ENCODE measurements at places on chromosomes 16 and 17.
A peak's percentile ranks its signal among the peaks of the same experiment; 100 is the strongest.

GRCh38 chr17:17098551-17099179, 56.4 kb downstream of the MPRIP start:
- DNase-seq: peak; percentile 26

DNA sequence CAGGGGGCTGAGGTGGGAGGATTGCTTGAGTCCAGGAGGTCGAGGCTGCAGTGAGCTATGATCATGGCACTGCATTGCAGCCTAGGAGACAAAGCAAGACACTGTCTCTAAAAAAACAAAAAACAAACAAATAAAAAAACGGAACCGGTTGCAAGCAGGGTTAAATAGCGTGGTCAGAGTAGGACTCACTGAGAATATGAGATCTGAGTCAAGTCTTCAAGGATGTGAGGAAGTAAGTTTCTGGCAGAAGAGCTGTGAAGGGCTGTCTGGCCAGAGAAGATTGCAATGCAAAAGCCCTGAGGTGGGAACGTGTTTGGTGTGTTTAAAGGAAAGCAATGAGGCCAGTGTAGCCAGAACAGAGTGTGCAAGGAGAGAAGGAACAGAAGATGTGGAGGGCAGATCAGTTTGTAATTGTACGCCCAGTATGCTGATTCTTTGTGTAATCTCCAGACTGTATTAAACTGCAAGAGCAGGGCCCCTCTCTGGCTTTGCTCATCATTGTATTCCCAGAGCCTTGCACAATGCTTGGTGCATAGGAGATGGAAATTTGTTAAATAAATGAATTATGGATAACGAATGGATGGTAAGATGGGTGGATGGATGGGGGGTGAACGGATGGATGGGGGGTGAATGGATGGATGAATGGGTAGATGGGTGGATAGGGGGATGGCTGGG, 6.3 kb downstream of the G6PC1 start:
- no peak for DNase-seq

DNA sequence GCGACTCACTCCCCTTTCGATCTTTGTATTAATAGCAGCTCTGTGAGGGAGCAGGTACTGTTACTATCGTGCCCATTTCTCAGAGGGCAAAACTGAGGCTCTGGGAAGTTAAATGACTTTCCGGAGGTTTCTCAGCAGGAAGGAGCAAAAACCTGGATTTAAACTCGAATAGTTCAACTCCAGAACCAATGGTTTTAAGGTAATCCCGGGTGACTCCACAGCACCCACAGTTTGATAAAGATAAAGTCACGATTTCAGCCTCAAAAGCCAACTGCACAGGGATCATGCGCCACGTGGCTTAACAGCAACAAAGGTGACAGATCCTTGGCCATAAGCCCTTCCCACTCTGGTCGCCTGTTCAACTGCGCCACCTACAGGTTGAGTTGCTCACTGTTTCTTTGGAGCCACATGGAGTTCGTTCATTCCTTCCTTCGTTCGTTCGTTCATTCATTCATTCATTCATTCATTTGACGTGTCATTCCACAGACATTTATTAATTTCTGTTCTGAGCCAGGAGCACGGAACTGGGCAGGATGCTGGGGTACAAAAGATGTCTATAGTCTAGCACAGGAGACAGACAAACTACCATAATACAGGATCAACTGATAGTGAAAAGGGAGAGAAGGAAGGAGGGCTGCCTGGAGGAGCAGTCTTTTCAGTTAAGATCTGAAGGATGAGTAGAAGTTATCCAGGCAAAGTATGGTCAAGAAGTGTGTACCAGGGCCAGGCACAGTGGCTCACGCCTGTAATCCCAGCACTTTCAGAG, 134.8 kb downstream of the HS3ST2 start:
- peak; percentile 64 for DNase-seq

- peak; percentile 43 for DNase-seq
Observed at GRCh38 chr16:88405216-88406060, 22.7 kb downstream of the ZNF469 start.

- no peak for DNase-seq
Observed at GRCh38 chr17:247767-248166, 66.3 kb upstream of the DOC2B start.

DNA sequence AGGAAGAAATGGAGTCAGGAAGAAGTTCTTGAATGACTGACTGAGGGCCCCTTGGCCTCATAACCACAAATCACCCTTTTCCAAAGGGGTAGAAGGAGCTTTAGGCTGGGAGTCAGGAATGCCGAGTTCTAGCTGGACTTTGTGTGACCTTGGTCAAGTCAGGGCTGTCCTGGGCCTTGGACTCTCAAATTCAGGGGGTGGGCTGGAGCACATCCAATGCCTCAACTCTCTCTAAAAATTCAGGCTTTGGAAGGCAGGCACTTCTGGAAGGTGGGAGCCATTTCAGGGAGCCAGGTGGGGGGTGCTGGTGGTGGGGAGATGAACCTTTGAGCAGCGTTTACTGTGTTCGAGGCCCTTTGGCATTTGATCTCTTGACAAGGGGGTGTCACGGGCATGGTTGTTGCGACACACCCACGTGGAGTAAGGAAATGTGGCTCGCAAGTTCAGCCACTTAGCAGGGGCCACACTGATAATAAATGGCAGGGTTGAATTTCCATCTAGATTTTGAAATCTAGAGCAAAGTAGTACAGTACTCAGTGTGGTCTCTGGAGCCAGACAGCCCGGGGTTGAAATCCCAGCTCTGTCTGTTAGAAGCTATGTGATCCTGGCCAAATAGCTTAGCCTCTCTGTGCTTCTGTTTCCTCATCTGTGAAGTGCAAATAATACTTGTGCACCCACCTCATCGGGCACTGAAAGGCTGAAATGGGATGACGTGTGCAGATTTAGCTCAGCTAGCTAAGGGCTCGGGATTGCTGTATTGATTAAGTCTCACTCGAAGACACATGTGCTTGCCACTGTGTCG, 47.1 kb upstream of the CIBAR2 start:
- no peak for DNase-seq

DNA sequence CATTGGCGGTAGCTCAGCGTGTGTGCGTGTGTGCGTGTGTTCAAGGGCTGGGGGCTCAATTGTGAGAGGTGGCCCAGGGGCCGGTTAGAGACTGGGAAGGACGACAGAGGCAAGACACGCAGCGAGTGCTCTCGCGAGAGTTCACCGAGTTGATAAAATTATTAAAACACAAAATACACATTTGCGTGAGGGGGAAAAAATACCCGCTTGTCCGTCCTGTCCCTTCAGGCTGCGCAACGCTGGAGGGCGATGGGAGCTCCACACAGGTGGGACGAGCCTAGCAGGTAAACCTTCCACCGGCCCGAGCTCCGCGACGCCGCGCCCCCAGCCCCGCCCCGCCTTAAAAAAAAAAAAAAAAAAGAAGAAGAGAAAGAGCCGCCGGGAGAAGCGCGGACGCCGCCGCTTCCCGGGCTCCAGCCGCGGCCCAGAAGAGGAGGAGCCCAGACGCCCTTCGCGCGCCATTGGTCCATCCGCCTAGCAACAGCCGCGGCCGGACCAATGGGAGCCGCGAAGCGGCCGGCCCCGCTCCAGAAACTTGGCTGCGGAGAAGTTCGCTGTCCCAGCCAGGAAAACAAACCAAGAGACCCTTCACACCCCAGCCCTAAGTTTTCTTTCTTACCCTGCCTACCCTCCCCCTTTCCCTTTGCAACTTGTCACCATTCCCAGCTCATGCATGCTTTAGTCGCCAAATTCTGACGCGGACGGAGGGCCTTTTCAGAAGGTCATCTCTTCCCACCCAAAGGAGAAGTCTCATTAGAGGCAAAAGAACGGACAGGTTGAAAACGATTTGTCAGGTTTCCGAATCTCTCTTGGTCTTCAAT, 169.9 kb upstream of the MAF start:
- DNase-seq: peak; percentile 81

DNA sequence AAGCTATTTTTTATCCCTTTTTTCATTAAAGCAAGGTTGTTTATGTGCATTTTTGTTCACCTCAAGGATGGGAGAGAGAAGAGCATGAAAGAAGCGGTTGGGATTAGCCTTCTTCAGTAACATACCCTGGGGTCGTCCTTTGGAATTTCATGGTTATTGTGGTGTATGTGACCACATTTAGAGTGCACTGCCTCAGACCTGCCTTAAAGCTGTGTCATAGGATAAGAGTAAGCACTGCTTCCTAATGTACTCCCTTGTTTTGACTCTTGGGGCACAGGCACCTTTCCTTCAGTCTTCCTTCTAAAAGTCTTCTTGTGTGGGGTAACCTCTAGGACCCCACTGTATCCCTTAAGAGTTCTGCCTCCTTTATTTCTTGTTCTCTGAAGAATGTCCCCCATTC, 28.9 kb downstream of the TNRC6A start:
- no peak for DNase-seq

GRCh38 chr16:17360693-17361122, 110.1 kb downstream of the XYLT1 start:
- DNase-seq: no peak

GRCh38 chr16:88920618-88921590, 54.4 kb upstream of the PABPN1L start:
- DNase-seq: peak; percentile 71

- DNase-seq: peak; percentile 62
Observed at GRCh38 chr17:8997994-8998628, 23.2 kb upstream of the NTN1 start.

DNA sequence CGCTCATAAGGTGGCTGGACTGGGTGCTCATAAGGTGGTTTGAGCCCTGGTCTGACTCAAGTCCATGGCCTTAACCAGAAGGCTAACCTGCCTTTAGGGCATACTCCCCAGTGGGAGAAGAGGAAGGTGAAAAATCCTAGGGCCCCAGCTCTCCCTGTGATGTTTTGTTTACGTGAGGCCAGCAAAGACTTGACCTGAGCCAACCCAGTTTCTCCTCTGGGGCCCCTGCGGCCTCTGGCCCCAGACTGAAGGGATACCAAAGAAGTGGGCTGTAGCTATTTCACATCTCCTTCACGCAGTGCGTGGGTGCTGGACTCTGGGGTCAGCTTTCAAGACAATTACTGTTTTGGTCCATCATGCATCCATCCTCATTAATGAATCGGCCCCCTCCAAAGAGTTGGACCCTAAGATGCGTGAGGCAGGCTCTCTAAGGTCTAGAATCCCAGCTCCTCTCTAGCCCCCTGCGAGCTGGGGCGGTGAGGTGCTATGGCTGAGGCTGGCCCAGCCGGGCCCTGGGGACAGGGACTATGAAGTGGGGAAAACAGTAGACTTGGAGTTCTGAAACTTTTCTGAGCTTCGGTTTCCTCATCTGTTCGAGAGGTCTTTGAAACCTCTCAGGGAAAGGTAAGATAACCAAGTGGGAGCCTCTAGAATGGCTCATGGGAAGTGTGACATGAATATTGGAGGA, 1.5 kb downstream of the SH2B1 start:
- no peak for DNase-seq

- DNase-seq: no peak
Observed at GRCh38 chr17:82351254-82351712, 7.8 kb upstream of the TEX19 start.

DNA sequence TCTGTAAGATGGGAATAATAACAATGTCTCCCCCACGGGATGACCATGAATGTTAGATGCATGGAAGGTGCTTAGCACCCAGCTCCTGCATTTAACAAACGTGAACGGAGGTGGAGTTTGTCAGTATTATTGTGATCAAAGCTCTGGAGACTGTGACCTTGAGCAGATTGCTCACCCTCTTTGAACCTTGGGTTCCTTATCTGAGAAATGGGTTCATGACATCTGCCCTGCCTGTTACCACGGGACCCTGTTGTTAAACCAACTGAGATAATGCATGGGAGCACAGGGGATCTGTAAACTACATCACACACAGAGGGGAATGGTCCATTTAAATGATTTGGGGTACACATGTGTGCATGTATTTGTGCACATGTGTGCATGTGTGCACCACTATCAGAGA, 29.6 kb downstream of the MRM1 start:
- no peak for DNase-seq

DNA sequence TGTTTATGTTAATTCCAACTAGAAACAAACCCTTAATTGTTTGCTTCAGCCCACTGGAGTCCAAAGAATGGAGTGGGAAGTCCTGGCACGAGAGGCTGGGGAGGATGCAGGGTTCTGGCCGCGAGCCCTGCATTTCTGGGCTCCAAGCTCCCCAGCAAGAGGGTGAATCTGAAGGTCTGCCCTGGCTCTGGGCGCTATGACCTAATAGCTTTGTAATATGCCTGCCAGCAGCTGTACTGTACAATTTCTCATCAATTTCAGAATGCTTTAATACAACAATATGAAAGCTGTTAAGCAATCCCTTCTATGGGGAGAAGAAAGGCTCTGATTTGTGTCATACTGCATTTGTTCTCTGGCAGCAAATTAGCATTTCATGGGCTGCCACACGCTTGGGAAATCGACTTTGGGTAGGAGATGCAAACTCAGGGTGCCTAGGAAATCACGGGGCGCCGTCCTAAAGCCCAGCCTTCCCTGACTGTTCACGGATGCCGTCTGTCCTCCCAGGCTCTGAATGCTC, 43.8 kb downstream of the NDEL1 start:
- peak; percentile 91 for DNase-seq

DNA sequence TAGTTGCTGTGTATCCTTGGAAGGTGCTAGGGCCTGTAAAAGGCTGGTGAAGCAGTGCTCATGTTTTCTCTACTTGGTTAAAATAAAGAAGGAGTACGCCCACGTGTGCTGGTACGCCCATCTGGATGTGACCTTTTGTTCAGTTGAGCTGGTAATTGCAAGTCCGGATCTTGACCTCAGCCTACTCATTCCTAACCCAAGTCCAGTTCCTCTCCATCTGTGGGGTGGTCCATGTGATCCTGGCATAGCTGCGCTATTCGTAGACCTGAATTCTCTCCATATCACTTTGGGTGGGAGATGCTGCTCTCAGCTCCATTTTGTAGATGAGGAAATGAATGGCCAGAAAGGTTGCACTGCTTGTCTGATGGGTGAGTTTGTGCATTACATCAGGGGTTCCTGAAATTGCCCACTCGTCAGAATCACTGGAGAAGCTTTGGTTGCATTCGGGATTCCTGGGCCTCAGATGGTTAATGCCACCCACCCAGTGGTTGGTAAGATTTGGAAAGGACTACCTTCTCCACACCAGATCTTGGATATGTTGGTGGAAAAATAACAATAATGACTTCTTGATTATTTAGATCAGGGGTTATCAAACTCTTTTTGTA, 328.8 kb downstream of the CPPED1 start:
- no peak for DNase-seq

DNA sequence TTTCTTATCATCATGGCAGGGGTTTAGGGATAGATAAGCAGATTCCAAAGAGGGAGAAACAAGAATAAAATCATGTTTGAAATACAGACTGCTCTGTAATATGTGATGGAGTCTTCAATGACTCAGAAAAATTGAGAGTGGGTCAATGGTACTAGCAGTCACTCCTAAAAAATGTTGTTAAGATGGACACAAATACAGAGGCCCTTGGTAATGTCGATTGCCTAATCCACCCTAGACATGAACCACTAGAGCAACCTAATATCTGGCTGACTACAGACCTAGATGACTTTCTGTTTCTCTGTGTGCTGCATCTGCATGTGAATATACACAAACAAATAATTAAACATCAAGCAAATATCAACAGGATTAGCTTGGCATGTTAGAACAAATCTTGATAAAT, 135.8 kb downstream of the CDH8 start:
- peak; percentile 1 for DNase-seq

- DNase-seq: no peak
Observed at GRCh38 chr17:71791311-71791710, 329.5 kb upstream of the SOX9 start.
